Cortex of kidney (tissue), 1 donor: ENCODE measurements at places on chromosomes 16 and 17.

DNA sequence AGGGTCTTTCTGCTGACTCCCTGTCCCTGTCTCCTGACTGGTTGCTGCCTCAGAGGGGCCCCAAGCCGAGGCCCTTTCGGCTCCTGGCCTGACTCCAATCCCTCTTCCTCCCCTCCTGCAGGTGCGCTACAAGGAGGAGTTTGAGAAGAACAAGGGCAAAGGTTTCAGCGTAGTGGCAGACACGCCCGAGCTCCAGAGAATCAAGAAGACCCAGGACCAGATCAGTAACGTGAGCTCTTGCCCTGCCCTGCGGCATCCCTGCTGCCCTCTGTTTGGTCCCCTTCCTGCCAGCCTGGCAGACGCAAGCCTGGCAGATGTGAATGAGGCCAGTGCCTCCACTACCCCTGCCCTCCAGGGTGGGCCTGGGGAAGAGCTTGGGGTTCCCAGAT is 27.1 kb upstream of the LASP1NB start:
- DNase-seq: no peak

- no peak for DNase-seq
Measured at GRCh38 chr17:2023692-2024571, 1.2 kb downstream of the RTN4RL1 start.

DNA sequence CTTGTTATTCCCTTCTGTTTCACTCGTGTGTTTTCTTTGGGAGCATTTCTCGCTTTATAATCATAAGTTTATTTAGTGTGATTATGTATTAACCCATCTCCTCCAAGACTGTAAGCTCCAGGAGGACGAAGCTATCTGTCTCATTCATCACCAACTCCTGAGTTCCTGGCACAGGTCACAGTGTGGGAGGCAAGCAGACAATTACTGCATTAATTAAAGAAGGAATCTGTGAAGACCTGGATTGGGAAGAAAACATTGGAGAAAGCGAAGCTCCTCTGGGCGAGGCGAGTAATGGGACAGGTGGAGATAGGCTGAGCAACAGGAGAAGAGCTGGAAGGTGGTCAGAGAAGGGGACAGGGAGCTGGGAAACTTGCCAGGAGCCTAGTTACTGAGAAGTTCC is 7.8 kb upstream of the CAMKK1 start:
- no peak for DNase-seq

- DNase-seq: no peak
Measured at GRCh38 chr17:34300652-34301370, 15.3 kb downstream of the CCL11 start.

- no peak for DNase-seq
Measured at GRCh38 chr17:80516171-80516932, 28.3 kb upstream of the RPTOR start.

GRCh38 chr16:28312327-28312726 is 20.0 kb downstream of the SBK1 start:
- no peak for DNase-seq

DNA sequence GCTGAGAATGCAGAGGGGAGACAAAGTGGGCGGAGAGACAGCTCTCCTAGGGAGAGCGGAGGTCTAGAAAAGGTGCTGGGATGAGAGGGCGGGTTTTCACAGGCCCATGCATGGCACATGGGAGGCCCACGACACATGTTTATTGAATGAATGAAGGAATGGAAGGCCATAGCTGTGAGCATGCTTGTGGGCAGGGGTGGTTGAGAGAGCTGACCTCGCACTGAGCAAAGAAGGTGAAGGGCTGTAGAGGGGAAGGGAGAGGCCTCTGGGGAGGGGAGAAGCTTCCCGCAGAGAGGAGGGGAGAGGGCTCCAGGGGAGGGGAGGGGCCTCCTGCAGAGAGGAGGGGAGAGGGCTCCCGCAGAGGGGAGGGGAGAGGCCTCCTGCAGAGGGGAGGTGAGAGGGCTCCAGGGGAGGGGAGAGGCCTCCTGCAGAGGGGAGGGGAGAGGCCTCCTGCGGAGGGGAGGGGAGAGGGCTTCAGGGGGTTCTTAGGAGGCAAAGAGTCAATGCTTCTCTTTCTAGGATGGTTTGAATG is 27.3 kb downstream of the SDK2 start:
- DNase-seq: no peak

- no peak for DNase-seq
Measured at GRCh38 chr17:46894476-46895151, 28.3 kb upstream of the GOSR2 start.

DNA sequence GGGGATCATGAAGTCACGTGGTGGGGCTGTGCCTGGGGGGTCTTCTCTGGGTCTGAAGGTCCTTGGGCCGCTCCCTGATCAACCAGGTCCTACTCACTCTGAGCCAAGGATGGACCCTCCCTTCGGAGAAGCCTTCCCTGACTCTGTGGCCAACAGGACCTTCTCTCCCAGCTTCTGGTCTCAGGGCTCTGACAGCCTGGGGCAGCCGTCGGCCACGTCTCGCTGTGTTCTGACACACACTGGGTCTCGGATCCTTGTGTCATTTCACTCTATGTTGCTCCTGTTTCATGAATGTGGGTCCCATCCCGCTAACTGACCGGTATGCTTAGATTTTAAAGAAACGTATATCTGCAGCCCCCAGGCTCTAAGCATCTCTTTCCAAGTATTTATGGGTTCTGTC is 256.1 kb downstream of the ENGASE start:
- DNase-seq: no peak

DNA sequence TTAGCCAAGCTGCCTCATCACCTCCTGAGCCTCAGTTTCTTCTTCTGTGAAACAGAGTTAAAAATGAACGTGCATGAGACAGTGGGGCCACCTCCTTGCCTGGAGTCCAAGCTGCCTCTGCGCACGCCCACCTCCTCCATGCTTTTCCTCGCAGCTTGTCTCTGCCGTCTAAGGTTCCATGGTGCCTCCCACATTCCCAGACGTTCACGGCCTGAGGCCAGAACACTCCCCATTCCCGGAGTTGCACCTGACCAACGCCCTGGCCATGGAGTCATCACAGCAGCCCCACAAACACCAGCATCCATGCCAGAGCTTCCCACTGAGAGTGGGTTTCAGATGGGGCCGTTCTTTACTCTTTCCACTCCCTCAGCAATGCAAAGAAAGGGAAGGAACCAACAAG is 183.0 kb upstream of the FOXF1 start:
- DNase-seq: no peak

DNA sequence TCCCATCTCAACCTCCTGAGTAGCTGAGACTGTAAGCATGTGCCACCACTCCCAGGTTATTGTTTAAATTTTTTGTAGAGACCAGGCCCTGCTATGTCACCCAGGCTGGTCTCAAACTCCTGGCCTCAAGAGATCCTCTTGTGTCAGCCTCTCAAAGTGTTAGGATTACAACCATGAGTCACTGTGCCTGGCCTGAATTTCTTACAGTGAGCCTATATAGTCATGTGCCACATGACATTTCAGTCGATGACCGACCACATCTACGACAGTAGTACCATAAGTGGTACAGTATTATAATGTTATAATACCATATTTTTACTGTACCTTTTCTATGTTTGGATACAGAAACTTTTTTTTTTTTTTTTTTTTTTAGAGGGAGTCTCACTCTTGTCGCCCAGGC is 195.3 kb downstream of the STX8 start:
- no peak for DNase-seq

GRCh38 chr17:42247734-42248133 is 28.5 kb downstream of the STAT5B start:
- no peak for DNase-seq
